NCI-H2081 (cell line): ENCODE measurements at places on chromosomes 7 and 10.

DNA sequence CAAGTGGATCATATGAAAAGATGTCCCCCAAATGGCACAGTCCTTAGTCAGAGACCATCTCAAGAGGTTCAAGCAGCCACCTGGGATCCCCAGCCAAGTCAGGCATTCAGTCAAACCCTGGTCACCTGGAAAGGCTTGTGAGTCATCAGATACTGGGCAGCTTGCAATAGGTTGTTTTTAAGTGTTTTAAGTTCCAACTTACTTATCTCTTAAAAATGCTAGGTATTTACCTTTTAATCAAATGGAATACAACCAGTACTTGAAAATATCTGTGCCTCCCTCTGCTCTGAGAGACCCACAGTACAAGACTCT, 262.2 kb downstream of the WDR11 start:
- no peak for DNase-seq

DNA sequence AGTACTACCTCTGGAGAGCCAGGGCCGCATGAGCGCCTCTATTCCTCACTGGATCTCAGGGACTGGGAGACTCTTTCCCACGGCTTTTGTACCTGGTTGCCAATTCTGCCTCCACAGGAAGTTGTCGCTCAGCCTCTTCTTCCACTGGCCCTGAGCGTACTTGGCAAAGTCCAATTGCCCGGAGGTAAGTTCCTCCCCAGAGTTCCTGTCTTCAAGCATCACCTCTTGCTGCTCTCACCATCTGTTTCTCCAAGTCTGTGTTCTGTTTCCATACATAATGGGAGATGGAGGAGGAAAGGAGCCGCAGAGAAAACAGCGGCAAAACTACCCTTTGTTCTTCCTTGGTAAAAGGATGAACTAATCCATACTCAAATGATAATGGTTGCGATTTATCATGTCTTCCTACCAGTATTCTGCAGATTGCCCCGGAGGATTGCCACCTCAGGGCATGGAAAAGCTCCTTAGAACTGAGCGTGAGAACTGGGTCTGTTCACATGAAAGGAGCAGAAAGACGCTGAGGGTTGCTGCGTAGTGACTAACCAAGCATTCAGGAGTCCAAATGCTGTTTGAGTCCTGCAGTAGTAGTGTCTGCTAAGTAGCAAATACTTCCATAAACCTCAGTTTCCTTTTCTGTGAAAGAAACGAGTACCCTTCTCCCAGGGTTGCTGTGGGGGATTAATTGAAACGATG, 170.2 kb upstream of the GLI3 start:
- no peak for DNase-seq

GRCh38 chr7:42621543-42622219, 290.2 kb downstream of the C7orf25 start:
- no peak for DNase-seq

DNA sequence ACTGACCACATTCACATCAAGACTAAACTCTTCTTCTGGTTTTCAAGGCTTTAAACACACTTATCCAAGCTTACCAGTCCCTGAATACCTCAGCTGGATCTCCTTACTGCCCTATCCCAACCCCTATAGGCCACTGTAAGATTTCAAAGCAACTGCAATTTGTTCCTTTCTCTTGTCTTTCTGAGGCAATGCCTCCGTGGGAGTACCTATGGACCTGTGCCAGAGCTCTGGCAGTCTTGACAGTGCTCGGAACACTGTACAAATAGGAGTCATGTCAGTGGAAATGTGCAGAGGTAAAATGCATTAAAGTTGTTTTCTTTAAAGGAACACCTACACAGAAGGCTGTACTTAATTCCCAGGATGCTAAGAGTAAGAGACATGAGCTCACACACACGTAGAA, 124.7 kb downstream of the CNOT4 start:
- peak; percentile 50 for DNase-seq

GRCh38 chr7:101719123-101719470, 90.0 kb upstream of the MYL10 start:
- DNase-seq, result no peak

DNA sequence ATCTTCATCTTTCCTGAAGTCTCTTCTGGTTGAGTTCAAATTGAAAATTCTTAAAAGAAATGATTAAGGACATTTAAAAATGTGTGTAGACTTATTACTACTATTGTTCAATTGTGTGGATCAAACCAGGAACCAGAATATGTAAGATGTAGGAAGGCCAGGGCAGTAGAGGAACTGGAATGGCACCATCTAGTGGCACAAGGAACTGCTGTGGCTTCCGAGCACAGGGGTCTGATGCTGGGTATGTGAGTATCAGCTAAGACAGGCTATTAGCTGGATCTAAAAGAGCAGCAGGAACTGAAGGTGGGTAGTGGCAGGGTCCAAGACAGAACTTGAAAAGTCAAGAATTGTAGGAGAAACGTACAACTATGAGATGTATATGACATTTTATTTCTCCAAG, 247.3 kb downstream of the SEMA3A start:
- peak; percentile 40 for DNase-seq

DNA sequence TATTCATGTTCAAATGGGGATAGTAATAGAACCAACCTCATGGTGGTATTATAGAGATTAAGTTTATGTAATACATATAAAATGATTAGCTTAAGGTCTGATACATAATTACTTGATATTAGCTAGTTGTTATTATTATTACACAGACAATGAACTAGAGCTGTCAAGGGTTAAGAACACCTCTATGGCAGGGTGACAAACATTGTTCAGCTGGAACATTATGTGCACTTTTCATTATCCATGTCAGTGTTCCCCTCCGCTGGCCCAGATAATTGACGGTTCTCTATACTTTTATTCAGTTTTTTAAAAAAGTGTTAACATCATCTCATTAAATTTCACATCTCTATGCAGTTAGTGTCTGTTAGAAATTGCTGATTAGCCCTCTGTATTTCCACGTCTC, 142.1 kb downstream of the CDK14 start:
- peak; percentile 11 for DNase-seq

- no peak for DNase-seq
Measured at GRCh38 chr10:113665806-113666354, 2.0 kb upstream of the NRAP start.

- no peak for DNase-seq
Measured at GRCh38 chr10:110017052-110017451, 9.3 kb downstream of the ADD3 start.

DNA sequence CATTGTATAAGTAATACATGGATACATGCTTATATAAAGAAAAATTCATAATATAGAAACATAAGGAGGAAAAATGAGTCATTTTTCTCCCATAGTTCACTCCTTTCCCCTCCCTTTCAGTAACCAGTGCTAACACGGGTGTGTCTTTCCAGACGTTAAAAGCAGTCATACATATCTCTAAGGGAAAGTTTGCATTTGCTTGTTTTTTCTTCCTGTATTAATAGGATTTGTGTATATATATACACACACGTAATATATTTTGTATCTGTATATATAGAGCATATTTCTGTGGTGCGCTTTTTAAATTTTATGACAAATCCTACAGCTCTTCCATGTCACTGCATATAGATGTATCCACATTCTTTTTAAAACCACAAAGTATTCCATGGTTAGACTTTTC, 78.8 kb downstream of the RALA start:
- DNase-seq, result no peak
